ENCODE measurements at places on chromosomes 3 and 15.

- DNase-seq, result no peak
These were observed 144.6 kb downstream of the RORA start for GRCh38 chr15:61084472-61084871.

DNA sequence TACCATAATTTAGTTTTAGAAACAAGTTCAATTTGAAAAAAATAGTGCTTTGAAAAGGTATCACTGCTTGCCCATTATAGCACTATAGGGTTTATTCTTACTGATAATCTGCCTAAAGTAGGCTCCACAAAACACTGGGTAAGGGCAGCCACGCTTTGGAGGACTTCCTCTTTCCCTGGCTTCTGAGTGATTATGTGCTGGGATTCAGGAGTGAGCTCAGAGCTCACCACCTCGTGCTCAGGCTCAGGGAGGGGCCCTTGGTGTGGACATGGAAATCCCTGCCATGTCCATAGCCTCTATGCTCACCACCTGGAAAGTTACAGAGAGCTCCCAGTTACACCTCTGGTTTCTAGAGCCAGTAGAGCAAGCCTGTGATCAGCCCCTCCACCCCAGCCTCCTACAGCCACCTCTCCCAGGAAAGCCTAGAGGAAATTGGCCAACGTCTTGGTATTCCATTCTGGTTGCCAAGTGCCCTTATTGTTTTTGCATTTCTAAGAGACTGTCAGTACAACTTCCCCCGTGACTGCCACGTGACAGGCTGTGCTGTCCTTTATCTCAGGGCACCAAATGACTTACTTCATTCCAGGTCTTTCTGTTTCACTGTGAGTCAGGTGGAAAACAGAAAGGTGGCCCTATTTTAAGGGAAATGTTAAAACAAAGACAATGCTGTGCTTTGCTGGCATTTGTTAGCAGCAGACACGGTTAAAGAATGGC, 316.0 kb downstream of the RORA start:
- DNase-seq, result no peak

DNA sequence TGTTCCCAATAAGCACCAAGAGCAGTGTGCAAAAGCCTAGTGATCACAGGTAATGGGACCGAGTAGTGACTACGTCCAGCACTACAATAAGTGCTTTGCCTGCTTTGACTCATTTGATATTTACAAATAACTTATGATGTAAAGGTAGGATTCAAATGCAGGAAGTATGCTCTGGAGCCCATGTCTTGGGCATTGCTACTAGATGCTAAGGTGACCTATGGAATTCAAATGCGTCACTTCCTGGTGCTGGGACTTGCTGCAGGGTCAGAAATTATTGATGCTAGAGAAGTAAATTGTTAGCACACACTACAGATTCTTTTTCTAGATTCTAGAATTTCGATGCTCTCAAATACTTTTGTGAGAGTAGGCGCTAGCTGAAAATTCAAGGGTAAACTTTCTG, 101.2 kb upstream of the TSC22D2 start:
- no peak for DNase-seq

DNA sequence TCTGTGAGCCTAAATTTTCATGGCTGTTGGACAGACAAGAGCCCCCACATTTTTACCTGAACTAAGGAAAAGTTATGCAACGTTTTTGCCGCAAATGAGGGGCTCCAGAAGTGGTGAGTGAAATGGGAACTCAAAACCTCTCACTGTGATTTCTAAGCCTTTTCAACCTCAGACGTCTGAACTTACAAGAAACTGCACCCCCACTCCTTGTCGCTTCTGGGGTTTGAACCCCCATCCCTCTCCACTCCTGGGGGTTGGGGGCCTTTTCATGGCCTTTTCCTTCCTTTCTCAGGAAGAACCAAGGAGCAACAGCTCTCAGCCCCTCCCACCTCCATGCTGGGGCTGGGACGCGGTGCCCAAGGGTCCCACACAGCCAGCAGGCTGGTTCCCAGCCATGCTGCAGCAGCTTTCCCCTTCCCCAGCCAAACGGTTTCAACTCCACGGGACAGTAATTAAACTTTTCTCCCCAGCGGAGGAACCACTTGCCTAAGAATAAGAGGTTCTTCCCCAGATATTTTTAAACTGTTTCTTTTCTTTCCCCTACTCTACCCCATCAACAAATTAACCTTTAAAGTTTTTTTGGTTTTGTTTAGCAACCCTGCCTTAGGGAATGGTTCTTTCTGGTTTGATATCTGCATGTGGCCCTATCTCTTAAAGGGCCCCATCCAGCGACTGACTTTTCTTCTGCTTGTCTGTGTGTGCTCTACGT, 387.6 kb upstream of the CBLB start:
- no peak for DNase-seq

- DNase-seq, result no peak
These were observed 3.0 kb upstream of the TLE3 start for GRCh38 chr15:70100474-70101341.

DNA sequence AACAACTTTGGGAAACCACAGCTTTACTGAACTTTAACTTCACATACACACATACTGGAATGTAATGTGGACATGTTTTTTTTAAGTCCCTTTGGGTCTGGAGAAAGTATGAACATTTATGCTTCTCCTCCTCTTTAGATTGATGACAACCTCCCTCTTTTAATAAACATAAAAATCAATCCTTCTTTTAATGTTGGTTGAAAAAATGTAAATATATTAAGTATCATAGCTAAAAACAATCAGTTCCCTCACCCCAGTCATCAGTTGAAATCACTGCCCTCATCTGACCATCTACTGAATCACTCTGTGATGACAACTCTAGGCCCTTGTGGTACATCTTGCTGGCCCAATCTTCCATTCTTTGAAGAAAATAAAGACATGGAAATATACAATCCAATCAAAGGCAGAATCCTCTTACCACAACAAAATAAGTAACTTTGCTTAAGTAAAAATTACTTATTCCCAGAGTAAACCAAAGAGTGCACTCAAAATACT, 6.4 kb downstream of the AAGAB start:
- DNase-seq, result no peak

DNA sequence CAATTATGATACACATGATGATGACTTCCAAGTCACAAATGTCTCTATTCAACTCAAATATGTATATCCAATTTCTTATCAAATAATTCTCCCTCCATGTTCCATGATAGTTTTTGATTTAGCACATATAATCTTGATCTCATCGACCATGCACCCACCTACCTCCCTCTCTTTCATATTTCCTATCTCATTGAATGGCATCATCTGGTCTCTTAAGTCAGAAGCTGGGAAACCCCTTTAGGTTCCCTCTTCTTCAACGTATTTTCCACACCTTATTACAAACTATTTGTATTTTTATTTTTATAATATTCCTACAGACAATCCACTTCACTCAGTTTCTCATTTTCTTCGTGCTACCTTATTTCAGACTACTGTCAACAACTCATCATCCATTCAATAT, 56.9 kb upstream of the DPH6 start:
- DNase-seq, result no peak

DNA sequence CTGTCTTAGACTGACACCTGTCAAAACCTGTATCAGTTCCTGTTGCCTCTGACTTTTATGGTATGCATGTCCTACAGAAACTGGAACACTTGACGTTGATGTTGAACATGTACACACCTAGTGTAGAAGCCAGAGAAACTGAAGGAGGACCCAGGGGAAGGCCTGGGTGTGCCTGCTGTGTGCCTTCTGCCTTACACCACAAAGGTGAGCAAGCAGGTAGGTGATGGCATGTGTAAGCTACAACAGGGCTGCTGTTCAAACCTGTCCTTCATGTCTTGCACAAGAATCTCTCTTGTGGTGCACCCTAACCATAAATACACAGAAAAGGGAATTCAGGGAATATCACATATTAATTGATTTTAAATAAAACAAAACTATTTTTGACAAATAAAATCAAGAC, 13.6 kb upstream of the AQP9 start:
- no peak for DNase-seq

DNA sequence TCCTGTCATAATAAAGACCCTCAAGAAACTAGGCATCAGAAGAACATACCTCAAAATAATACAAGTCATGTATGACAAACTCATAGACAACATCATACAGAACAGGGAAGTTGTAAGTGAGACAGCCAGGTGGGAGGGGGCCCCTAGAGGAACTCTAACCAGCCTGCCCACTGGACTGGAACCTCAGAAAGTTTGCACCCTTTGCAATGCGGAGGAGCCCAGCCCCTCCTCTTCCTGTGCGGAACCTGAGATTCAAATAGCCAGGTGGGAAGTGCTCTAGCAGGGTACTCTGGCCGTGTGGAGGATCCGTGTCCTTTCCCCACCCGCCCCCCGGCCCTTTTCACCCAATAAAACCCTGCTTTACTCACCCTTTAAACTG, 387.0 kb upstream of the CBLB start:
- no peak for DNase-seq

DNA sequence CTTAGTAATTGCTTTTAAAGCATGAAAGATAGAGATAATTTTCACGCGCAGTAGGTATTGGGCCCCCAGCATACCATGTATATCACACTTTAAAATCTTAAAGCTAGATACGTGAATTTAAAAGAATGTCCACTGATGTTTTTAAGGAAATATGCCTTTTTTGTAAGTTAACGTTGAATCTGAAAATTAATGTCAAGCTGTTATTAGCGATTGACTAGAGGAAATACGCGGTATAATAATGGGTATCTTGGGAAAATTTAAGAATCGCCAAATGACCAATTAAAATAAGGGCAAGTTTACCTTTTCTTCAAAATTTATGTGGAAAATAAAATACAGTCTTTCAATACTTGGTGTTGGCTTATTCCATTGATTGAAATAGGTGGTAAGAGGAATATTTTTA, 13.3 kb upstream of the CHD2 start:
- no peak for DNase-seq

GRCh38 chr3:134040066-134040465, 10.3 kb upstream of the SLCO2A1 start:
- DNase-seq, result no peak

- no peak for DNase-seq
These were observed 568.7 kb upstream of the UBE2E2 start for GRCh38 chr3:22634433-22634832.
